Stimulated activated CD4-positive, alpha-beta T cell treated with anti-CD3 and anti-CD28 coated beads, Interleukin-1b, Interleukin-23, amount 100 ng/mL, for 1 hour (primary cell): ENCODE measurements at places on chromosomes 6 and 20.

GRCh38 chr6:132490024-132490423 lies 22.9 kb downstream of the STX7 start:
- no peak for DNase-seq

GRCh38 chr6:128754658-128755256 lies 128.2 kb upstream of the LAMA2 start:
- no peak for DNase-seq

DNA sequence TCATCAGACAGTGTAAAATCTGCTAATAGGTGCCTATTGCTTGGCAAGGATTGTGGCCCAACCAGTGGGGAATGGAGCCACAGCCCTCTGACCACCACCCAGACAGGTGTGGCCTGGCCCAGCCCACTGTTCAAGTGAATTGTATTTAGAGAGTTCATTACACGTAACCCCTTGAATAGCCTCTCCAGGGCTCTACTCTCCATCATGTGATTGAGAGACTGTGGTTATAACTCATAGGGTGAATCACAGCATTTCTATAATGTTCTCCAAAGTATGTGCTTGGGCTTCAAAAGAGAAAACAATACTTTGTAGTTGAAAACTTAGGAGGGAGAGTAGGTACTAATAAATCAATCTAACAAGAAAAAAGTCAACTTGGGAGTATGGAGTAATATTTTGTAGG lies 38.4 kb downstream of the ALDH8A1 start:
- no peak for DNase-seq

GRCh38 chr6:33197431-33198048 lies 2.9 kb downstream of the RXRB start:
- DNase-seq: no peak

DNA sequence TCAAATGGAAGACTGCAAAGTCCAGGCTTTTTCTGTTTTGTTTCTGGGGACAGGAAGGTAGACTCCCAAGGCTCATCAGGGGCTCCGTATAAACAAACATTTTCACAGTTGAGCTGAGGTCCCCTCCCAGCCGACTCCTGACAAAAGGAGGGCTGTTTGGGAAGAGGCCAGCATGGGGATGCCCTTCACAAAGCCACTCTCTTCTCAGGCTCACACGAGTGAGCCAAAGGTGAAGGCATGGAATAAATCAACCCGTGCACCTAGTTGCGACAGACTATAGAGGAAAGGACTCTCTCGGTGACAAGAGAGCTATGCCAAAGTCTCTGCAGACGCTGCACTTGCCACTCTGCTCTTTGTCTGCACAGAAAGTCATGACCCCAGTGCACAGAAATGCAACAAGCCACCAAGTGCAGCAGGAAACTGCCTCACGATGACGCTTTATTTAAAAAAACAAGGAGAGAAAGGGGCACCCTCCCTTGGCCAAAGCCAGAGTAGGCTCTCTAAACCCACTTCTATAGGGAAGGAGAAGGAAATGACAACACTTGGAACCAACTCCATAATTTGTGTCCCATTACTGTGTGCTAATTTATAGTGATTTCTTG lies 21.0 kb downstream of the JAG1 start:
- no peak for DNase-seq

DNA sequence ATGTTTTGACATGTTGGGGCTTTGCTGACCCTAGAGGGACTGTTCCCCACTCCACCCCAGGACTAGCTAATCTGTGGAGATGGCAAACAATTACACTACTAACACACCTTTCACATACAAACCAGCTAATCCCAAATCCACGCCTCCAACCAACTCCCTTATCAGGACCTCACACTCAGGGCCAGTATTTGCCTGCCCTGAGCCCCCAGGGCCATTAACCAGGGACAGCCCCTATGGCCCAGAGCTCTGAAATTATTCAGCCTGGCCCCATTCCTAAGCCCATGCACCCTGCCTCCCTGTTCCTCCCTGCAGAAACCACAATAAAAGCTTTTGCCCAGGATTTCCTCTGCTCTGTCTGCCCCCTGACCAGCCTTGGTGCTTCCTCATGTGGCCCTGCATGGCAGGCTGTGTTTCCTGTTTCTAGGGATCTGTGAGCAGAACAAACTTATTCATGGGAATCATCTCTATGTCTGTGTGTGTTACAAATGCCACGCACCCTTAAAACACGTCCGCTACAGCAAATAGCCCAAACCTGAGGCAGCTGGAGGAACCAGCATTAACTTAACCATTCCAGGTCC lies 121.2 kb downstream of the PXDC1 start:
- no peak for DNase-seq

DNA sequence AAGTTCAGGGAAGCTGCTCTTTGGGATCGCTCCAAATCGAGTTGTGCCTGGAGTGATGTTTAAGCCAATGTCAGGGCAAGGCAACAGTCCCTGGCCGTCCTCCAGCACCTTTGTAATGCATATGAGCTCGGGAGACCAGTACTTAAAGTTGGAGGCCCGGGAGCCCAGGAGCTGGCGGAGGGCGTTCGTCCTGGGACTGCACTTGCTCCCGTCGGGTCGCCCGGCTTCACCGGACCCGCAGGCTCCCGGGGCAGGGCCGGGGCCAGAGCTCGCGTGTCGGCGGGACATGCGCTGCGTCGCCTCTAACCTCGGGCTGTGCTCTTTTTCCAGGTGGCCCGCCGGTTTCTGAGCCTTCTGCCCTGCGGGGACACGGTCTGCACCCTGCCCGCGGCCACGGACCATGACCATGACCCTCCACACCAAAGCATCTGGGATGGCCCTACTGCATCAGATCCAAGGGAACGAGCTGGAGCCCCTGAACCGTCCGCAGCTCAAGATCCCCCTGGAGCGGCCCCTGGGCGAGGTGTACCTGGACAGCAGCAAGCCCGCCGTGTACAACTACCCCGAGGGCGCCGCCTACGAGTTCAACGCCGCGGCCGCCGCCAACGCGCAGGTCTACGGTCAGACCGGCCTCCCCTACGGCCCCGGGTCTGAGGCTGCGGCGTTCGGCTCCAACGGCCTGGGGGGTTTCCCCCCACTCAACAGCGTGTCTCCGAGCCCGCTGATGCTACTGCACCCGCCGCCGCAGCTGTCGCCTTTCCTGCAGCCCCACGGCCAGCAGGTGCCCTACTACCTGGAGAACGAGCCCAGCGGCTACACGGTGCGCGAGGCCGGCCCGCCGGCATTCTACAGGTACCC lies at the start of gene ESR1:
ESR1 (plus strand) TSS at position 170 of the 858 bp plus-strand sequence; CDS start at position 401, 231 bp downstream.
- no peak for DNase-seq

DNA sequence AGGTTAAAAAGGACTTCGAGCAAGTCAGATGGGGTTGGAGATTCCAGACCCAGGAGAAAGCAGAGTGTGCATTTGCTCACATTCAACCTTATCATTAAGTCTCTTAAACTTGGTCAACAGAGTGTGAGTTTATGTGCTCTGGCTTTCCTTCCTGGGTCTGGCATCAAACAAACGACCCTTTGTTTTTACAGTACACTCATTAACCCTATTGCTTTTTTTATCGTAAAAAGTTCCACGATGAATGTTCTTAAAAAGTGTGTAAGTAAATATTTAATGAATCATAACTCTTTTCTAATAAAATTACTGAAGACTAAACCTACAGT lies 2.5 kb downstream of the FYN start:
- DNase-seq: no peak

GRCh38 chr6:79520534-79520933 lies 16.7 kb downstream of the LCA5 start:
- no peak for DNase-seq

DNA sequence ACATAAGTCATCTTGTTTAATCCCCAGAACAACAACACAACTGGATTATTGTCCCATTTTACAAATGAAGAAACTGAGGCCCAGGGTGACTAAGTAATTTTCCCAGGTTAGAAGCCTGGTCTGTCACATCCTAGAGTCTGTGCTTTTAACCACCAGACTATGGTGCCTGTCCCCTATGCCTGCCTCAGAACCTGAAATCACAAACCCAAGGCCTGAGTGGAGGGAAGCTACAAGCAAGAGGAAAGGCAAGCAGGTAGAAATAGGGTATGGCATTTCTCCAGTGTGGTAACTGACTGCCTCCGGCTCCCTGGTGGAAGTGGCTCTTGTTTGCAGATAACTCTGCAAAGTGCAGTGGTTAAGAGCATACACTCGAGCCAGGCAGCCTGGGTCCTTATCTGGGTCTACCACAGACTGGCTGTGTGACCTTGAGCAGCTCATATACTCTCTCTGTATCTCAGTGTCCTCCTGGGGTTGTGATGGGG lies 2.5 kb downstream of the TMEM63B start:
- no peak for DNase-seq

GRCh38 chr6:87184762-87185250 lies 29.4 kb downstream of the ZNF292 start:
- no peak for DNase-seq

DNA sequence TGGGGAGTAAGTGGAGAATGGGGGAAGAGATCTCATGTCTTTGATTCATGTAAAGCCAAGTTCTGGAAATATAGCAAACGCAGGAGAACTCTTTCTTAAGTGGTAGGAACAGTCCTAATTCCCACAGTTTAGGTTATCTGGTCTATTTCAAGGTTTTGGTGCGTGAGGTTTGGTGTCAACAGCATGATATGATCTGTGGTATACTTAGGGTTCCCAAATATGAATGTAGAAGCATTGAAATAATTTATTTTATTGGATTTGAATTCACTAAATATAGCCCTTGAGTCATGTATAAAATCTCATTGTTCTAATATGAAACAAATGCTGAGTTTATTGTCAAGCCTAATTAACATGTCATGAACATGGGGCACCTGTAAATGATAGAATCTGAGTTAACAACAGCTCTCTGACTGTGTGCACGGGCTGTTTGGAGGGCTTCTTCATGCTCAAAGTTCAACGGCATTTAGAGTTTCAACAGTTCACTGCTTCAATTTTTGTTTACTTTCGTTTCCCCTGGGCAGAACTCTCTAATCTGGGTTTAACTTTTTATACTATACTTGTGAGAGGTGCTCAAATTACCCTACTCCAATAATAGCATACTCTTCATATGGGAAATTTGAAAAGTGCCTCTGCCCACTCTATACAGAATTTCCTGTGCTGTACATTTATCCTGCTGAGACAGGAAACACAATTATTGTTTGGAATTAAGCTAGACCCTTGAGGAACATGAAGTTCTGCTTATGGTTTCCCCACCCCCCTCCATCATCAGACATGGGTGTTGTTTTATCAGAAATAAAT lies 236.3 kb upstream of the ZNF217 start:
- DNase-seq: no peak

- DNase-seq: no peak
Observed at GRCh38 chr6:35181308-35181932, 32.3 kb upstream of the SCUBE3 start.

- no peak for DNase-seq
Observed at GRCh38 chr6:116189472-116189871, 63.5 kb upstream of the COL10A1 start.

GRCh38 chr6:102848796-102849195 lies 1455.3 kb downstream of the GRIK2 start:
- no peak for DNase-seq

DNA sequence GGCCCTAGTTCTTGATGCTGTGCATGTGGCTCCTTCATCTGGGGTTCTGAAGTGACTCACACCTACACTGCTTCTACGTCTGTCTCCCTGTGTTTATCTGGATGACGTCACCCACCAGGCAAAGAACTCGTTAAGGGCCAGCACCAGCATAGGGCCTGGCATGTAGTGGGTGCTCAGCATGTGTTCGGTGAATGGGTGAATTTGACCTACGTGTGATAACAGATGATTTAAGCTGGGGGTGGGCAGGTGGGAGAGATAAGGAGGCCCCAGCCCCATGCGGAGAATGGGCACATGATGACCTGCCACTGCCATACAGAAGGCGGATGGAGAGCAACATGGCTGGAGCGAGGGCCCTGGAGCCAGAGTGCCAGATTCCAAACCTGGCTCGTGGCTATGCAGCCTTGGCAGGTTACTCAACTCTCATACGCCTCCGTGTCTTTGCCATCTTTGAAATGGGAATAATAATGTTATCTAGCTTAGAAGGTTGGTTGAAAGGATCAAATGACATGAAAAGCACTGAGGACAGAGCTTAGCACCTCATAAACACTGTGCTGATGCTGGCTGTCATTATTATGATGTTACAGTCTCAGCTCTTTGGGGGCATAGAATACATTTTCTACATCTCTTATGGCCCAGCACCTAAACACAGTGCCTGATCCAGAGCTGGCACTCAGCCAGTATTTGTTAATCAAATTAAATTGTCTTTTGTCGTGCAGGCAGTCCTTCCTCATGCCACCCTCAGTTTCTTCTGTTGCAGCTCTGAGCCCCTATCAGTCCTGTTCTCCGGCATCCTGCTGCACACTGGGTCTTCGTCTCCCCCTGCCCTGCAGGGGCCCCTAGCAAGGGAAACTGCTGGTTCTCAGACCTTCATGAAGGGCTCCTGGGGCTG lies 39.6 kb downstream of the VEGFA start:
- no peak for DNase-seq

- DNase-seq: no peak
Observed at GRCh38 chr6:125341460-125341859, 39.7 kb upstream of the HDDC2 start.

DNA sequence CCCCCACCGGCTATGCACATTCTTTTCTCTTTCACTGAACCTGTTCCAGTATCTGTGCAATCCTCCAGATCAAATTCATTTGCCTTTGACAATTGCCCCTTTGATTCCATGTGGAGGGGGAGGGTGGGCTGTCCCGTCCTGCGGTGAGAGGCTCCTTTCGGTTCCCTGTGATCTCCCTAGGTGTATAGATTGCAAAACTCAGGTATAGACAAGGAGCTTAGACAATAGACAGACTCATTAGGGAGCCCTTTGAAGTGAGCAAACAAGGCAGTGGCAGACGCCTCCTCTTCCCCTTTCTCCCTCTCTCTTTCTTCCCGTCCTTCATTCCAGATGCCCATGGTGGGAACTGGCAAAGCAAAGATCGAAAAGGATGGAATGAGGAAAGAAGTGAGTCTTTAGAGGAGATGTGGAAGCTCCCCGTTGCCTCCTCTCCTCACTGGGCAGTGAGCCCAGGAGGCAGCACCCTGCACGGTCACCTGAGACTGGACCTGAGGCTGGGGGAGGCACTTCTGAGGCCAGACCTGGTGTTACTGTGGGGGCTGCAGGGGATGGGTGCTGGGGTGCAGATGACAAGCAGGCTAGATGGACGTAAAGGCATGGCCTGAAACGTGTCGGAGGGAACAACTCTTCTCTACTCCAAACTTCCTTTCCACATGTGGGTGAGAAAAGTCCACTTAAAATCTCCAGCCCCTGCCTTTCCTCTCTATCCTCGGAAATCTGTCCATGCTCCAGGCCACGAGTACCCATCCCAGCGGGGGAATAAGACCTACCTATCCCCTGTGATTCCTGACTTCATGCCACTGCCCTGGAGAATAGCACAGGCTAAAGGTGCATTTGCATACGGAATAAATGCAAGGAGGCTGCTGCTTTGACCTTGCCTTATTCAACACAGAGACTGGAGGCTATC lies 256.6 kb upstream of the FOXQ1 start:
- DNase-seq: no peak

DNA sequence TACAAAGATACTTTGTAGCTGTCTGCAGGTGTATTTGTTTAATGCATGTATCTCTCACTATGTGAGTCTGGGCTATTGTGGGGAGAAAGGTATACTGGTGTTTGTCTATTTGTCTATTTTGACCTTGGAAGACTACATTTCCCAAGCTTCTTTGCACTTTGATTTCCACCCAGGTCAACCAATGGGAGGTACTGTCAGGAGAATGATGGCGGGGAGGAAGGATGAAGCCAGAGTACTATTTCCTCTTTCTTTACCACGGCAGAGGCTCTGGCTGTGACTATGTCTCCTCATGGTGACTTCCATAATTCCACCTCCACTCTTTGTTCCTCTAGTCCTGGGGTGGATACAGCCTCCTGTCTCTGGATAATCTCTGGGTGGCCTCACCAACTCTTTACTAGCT lies 23.1 kb downstream of the LBP start:
- no peak for DNase-seq
